Stimulated activated CD8-positive, alpha-beta memory T cell treated with anti-CD3 and anti-CD28 coated beads, Interleukin-4, amount 100 ng/mL, for 48 hours (primary cell): ENCODE measurements at places on chromosomes 3 and 15.

DNA sequence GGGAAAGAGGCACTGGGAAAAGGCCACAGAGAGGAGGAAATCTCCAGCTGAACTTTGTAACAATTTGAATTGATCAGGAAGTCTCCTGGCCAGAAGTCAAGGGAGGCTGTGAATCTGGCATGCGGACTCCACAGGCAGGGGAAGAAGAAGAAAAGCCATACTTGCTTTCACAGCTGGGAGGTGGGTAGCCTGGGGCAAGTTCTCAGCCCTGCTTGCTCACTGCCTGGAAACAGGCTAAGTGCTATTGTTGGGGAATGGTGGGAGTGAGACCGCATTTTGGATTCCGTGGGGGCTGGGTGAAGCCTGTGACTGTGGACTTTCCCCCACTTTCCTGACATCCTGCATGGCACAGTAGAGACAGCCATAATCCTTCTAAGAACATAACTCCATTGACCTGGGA is 168.8 kb upstream of the CD96 start:
- no peak for DNase-seq

DNA sequence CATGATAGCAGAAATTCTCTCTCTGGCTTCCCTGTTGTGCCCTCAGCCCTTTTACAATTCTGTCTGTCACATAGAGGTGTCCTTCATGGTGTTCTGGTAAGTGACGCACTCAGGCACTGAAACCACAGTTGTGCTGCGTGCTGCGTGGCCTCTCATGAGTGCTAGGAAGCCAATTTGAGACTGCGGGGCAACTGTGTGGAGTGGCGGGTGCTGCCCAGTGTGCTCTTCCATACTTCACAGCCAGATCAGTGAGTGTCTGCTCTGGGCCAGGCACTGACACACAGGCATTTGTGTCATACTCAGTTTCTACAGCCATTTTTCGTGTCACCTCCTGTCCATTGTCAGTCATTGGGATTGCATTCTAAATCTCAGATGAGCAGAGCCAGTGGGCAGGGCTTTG is 133.1 kb upstream of the PLXNA1 start:
- no peak for DNase-seq

GRCh38 chr15:45827275-45827674 is 192.4 kb downstream of the SQOR start:
- DNase-seq = no peak

DNA sequence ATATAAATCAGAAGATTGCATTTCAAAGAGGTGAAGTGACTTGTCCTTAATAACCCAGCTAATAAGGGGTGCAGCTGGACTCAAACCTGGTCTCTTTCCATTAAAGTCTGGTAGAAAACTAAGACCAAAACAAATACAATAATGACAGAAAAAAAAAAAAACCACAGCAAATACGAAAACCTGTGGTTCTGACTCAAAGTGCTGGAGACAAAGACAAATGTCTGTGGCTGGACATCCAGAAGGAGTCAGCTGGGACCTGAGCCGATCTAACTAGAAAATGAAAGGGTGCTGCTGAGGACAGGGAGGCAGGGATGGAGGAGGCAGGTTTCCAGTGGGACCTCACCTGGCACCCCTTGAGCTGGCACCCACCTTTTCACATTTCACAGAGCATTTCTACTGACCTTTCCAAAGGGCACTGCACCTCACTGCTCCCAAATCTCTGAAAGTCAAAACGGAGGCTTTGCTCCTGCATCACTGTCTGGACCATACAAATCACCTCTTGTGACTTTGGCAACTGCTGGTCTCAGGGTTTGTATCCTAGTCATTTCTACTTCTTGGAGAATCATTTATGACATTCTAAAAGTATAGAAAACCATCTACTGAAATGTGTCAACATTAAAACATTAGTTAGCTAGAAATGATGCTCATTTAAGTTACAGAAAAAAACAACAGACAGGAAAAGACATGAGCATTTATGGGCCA is 61.7 kb downstream of the CCNL1 start:
- no peak for DNase-seq

DNA sequence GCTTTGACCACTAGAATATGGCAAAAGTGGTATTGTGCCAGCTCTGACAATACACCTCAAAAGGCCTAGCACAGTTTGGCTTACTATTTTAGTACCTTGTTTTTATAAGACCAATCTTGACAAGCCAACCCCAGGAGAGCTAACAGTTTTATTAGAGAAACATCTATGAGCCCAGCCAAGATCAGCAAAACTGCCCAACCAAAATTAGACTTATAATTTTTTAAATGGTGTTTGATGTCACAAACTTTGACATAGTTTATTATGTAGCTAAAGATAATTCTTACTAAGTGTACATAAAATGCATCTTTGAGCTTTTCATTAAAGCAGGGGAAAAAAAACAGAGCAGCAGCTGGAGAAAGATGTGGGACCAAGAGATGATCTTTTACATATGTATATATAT is 537.5 kb downstream of the ZPLD1 start:
- DNase-seq = no peak

DNA sequence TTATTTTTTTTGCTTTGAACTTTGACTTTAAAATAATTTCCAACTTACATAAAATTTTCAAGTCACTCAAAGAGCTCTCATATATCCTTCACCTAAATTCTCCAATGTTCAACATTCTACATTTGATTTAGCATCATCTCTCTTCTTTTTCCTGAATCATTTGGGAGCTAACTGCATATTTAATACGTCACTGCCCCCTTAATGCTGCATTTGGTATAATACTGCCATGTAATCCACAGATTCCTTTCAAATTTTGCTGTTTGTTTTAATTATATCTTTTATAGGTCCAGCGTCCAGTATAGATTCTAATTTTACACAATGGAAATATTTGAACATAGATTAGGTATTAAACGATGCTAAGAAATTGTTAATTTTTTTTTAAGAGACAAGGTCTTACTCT is 2.3 kb upstream of the EIF2AK4 start:
- DNase-seq = no peak

DNA sequence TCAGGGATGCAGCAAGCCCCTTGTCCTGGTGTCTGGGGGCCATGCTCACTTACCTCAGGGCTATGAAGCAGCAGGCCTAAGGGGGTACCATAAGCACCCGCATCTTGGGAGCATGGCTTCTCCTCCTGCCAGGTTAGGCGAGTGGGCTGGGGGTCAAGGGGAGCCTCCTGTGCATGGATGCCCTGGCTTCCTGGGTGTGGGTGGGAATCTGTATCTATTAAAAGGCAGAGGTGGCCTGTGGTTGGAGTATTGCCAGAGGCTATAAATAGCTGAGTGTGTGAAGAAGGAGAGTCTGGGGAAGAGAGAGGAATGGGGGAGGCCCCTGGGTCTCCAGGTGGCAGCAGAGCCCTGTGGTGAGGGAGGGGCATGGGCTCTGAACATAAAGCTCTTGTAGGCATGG is 19.5 kb downstream of the ACVR2B start:
- DNase-seq = no peak

DNA sequence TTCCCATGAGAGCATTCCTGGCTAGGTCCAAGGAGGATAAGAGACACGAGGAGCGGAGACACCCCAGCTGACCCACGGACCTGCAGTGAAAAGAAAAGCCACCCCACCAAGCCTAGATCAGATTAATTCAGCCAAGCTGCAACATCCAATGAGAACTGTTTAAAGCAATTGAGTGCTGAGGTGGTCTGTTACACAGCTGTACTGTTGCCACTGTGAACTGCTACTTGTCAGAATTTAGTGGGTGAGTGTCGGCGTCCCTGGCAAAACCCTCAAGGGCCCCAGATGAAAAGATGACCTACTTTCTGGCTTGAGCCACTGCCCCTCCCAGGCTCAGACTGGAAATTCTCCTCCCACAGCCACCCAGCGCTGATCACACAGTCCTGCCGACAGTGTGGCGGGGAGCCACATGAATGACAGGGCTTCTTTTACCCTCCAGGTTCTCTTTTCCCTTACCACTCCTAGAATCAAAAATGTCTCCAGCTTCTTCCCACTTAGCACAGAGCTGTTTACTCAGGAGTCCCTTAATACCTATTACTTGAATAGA is 26.4 kb upstream of the KBTBD12 start:
- DNase-seq = no peak

DNA sequence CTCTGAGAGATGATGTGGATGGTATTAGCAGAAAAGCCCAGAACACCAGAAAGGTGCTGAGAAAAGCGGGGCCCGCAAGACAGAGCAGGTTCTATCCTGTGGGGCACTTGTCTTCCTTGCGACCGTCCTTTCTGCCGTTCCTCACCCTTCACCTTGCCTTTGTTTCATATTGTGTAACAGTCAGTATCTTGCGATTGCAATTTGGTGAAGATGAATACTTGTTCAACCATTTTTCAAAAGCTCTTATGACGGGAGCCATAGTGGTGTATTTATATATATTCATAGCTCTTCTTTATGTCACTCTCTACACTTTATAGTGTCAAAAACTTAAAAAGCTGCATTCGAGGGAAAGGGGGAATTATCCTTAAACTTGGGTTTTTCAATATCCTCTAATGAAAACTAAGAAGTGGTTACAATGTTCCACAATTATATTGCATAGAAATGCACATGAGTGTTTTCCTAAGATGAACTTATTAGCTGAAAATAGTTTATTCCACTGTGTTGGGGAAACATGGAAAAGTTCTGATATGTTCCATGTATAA is 797 bp downstream of the MAP3K13 start:
- DNase-seq = peak; percentile 26

DNA sequence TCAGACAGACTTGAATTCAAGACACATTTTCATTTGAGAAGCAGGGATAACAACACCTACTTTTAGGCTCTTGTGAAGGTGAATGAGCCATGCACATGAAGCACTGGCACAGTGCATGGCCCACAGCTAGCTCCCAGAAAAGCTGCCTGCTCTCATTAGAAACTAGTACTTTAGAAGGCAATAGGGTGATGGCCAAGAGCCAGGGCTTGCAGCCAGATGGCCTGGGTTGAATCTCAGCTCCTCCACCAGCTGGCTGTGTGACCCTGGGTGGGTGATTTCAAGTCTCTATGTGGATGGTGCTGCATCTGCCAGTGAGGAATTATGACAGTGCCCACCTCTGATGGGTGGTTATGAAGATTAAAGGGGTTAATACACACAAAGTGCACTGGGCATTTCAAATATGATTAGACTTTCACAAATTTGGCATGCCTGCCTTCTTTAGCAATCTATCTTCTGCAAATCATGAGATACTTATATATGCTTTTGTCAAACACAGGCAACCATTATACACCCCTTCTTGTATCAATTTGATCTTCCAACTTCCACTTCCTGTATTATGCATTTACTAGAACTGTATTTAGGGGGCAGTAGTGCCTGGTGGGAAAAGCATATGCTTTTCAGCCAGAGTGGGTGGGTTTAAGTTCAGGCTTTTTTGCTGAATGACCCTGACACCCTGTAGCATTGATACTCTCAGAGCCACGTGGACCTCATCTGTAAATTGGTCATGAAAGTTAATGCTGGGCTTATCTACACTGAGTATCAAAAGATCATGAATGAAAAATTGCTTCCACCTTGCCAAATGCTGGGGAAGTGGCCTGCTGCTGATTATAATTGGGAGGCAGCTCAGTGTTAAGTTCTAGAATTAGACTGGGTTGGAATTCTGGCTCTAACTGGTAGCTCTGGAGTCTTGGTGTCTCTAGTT is 34.7 kb upstream of the RBP1 start:
- DNase-seq = no peak

- DNase-seq = no peak
Measured at GRCh38 chr3:131716007-131716406, 213.2 kb upstream of the MRPL3 start.

DNA sequence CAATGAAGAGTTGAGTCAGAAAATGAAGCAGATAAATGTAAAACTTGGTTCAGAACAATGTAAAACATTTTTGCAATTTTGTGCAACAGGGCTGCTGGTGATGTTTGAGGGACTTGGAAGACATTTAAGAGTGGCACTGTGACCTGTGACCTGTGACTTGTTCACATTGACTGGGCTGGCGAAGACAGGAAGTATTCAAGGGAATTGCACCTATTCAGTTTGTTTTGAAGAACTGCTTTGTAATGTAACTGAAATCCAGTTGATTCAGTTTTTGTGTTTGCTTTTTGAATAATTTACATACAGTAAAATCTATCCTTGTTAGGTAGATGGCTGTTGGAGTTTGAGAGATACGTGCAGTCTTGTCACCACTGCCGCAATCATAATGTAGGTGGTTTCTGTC is 35.4 kb downstream of the MCTP2 start:
- no peak for DNase-seq

- DNase-seq = no peak
Measured at GRCh38 chr3:27976933-27977332, 254.8 kb upstream of the EOMES start.

- no peak for DNase-seq
Measured at GRCh38 chr15:71237456-71238188, 122.4 kb downstream of the THSD4 start.

DNA sequence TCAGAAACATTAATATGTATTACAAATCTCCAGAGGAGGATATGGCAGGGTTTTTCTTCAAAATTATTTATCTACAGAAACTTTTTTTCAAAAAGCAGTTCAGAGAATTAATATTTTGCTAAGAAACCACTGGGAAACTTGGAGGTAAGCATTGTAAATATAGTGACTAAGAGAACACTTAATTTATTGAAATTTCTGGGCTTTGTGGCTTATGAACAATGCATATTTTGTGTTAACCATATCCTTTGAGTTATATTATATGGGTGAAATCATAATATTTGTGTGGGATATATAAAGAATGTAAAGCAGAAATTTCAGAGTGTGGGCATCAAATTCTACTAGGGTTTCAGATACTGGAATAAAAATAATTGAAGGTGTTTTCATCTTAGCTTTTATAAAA is 1059.2 kb downstream of the ZPLD1 start:
- no peak for DNase-seq
